ENCODE measurements at places on chromosomes 7 and 10.

DNA sequence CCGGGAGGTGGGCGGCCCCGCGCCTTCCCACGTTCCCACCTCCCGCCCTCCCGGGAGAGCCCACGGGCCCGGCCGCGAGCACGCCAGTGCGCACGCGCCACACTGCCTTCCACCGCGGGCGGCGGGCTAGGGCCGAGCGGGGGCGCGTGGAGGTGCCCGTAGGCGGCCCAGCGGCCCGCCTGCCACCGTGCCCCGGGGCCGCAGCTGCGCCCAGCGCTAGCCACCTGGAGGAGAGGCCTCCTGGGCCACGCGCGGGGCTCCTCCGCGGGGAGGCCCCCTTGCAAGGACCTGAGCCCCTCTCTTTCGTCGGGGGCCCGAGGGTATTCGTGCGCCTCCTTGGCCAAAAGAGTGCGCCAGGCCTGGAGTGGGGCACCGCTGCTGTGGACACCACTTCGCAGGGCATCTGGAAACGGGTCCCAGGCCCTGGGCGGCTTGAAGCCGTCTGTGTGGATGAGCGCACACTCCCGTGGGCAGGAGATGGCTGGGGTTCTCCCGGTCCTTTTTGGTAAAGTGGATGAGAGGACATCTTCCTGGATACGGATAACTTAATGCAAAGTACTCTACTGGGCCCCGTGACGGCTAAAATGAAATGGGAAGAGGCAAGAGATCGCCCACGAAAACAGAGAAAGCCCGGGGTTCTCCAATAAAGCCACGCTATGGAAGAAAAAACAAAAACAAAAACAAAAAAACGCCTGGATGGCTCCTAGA lies 9.0 kb upstream of the EBF3 start:
- no peak for DNase-seq

GRCh38 chr7:66739953-66740301 lies 606 bp upstream of the RABGEF1 start:
- no peak for DNase-seq

GRCh38 chr10:26451903-26452302 lies 13.8 kb downstream of the APBB1IP start:
- no peak for DNase-seq

GRCh38 chr10:123391275-123392028 lies 237.2 kb downstream of the BUB3 start:
- DNase-seq: no peak

DNA sequence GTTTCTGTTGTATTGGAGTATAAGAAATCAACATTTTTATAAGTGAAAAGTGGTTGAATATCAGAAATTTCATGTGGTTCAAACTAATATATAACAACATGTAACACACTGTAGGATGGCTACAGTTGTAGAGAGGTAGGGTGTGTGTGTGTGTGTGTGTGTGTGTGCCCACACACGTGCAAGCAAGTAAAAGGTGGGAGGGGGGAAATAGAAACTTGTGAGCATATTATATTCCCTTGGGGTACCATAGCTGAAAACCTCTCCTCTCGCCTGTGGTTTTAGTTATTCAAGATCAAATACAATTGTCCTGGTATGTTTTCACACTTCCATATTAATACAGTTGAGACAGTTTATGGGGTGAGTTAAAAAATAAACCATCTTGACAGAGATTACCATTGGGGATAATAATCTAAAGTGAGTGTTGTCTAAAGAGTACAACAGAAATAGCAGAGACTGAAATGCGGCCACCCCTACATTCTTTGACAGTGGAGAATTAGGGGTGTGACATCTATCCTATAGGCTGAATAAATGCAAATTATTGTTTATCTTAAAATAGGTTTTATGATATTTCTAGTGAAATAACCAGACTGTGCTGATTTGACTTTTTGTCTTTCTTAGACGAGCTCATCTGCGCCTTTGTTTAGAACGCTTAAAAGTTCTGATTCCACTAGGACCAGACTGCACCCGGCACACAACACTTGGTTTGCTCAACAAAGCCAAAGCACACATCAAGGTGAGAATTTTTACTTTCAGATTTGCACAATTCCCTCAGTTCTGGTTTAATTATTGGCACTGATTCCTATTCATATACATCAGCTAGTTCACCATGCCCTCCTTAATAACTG lies 25.9 kb downstream of the SMNDC1 start:
- DNase-seq: no peak

GRCh38 chr10:30639946-30640786 lies 10.6 kb upstream of the LYZL2 start:
- no peak for DNase-seq

DNA sequence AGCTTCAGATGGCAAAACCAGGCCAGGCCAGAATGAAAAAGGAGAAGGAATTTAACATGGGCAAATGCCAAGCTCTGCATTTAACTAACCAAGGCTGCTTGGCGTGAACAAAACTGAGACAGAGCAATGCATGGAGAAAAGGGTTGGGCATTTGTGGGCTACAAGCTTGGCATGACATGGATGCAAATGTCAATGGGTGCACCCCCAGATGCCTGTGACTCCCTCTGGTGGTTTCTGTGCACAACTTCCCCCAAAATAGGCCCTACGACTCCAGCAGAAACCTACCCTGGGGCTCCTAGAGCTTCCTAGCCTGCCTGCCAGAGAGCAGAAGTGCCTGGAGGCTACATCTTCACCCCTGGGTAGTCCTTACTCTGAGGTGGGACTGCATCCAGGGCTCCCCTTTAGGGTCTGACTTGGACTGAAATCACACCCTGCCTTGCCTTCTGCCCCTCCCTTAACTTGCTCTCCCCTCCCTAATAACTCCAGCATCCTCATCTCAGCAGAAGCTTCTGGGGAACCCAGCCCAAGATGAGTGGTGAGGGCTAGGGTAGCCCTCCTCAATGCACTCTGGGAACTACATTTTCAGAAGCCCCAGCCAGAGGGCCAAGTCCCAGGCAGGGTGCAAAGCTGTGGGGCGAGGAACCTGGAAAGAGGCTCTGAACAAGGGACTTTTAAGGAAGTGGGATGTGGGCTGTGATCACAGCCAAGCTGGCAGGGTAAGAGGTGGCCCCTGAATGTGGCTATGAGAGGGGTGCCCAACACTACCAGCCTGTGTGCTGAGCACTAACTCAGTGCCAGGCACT lies 11.3 kb downstream of the GPRIN2 start:
- peak; percentile 45 for DNase-seq

DNA sequence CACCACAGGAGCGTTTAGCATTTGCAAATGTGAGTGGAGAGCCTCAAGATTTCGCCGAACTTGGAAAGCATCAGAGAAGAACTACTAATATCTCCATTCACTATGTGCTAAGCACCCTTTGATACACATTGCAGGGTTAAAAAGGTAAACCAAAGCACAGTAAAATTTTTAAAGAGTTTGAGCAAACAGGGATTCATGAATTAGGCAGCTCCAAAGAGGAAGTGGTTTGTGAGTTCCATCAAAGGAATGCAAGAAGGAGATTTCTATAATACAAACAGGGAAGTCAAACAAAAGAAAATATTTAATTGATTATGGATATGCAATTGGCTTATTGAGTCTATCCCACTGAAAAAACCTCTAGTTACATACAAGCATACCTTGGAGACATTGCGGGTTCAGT lies 81.1 kb upstream of the TMEM72 start:
- no peak for DNase-seq

DNA sequence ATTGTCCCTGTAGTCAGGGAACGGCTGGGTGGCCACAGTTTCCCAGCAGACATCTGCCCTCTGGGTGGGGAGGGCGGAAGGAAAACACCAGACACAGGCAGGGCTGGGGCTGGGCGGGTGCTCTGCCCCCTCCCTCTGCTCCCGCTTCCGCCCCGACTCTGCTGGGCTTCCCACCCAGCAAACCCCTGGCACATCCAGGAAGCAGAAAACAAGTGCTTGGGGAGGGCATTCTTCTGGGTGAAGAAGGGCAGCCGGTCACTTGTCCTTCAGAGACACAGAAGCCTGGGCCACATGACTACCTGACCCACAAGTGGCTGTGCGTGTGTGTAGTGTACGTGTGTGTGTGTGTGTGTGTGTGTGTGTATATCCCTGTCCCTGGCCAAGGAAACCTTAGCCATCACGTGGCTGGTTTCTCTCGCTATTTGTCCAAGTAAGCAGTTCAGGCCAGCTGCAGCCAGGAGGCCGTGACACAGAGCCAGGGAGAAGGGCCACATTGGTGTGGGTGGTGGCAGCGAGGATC lies 77.9 kb downstream of the ZMIZ1 start:
- DNase-seq: peak; percentile 88

GRCh38 chr7:96308253-96308949 lies 13.5 kb downstream of the SLC25A13 start:
- no peak for DNase-seq
